Esophagus squamous epithelium (tissue), 5 donors: ENCODE measurements at places on chromosomes 6 and 20.

DNA sequence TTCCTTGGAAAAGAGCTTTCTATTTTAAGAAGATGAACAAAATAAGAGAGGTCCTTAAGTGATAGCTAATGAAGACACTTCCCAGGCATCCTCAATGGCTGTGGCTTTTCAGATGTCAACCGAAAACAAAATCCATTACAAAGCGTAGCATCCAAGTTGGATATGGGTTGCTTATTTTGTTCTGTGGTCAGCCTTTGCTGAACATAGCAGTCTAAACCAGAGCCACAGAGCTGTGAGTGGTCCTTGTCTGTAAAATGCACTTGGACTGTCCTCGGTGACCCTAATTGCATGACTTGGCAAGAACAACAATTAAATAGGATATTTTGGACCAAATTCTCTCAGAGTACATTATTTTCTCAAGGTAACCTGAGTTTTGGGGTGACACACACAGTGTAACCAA lies 10.4 kb upstream of the BFSP1 start:
- peak overlapping the region; percentile 79 for H3K27ac ChIP-seq
- no peak for DNase-seq
- no peak overlapping the region for H3K4me3 ChIP-seq
- no peaks in the 10 kb centered on the region for H3K36me3 ChIP-seq
- no peaks in the 10 kb centered on the region for H3K27me3 ChIP-seq
- H3K4me1 ChIP-seq, result peaks cover 41% of the 10 kb centered on the region

- no peak for DNase-seq
- H3K4me1 ChIP-seq, result peaks cover 5% of the 10 kb centered on the region
- no peaks in the 10 kb centered on the region for H3K27me3 ChIP-seq
- H3K4me3 ChIP-seq, result no peak overlapping the region
- H3K27ac ChIP-seq, result no peak overlapping the region
Observed at GRCh38 chr20:48038713-48039112, 253.4 kb upstream of the SULF2 start.

DNA sequence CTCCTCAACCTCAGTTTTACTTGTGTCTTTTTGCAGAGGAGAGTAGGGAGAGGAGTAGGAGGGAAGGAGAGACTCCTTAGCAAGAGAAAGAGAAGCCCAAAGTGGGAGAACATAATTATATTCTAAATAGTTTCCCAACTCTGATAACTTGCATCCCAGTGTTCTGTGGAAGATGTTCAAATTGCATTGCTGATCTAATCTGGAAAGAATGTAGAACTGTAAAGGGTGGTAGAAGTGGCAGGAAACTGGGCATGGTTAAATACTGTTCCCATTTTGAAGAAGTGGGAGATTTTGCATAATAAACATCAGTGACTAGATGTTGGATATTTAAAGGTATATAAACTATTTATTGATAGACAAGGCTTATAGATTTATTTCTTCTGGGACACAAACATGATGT lies 42.6 kb upstream of the HMGN3 start:
- no peak overlapping the region for H3K27ac ChIP-seq
- no peak overlapping the region for H3K4me3 ChIP-seq
- no peaks in the 10 kb centered on the region for H3K36me3 ChIP-seq
- no peak for DNase-seq
- no peaks in the 10 kb centered on the region for H3K27me3 ChIP-seq
- no peaks in the 10 kb centered on the region for H3K4me1 ChIP-seq

DNA sequence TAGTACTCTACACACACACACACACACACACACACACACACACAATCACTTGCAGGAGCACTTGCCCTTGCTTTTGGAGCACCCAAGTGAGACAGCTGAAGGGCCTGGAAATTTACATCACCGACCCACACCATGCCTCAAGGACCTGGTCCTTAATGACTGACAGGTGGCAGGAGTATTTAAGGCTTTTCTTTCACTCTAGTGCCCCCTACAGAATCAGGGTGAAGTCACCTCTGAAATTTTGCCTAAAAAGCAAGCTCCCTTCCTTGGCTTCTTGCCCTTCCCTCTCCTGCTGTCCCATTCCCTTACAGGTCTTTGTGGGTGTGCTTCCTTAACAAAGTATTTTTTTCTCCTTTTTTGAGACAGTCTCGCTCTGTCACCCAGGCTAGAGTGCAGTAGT lies 353.5 kb upstream of the IRAK1BP1 start:
- H3K36me3 ChIP-seq, result no peaks in the 10 kb centered on the region
- no peaks in the 10 kb centered on the region for H3K4me1 ChIP-seq
- H3K4me3 ChIP-seq, result no peak overlapping the region
- H3K27ac ChIP-seq, result no peak overlapping the region
- no peaks in the 10 kb centered on the region for H3K27me3 ChIP-seq

- no peak overlapping the region for H3K4me3 ChIP-seq
- no peaks in the 10 kb centered on the region for H3K4me1 ChIP-seq
- no peak for DNase-seq
- H3K36me3 ChIP-seq, result no peaks in the 10 kb centered on the region
- H3K27ac ChIP-seq, result no peak overlapping the region
Observed at GRCh38 chr6:103854059-103854458, 1005.7 kb downstream of the HACE1 start.

DNA sequence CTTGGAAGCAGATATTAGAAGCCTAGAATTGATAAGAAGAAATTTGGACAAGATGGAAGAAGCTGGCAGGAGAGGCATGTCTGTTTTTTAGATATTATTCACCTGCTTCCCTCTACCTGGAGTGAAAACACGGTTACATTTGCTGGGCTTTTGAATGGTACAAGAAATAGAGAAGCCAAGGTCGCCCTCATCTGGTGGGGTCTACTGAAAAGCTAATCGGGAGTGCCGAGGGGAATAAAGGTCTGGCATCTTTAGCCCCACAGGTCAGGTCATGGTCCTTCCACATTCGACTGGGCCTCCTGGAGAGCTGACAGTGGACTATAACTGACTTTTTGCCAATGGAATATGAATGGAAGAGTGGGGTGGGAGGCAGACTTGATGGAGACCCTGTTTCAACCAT lies 4.6 kb upstream of the C2 start:
- no peaks in the 10 kb centered on the region for H3K4me1 ChIP-seq
- H3K27ac ChIP-seq, result no peak overlapping the region
- no peaks in the 10 kb centered on the region for H3K36me3 ChIP-seq
- H3K4me3 ChIP-seq, result no peak overlapping the region
- no peak for DNase-seq
